NCI-H345 (cell line): ENCODE measurements at places on chromosomes 5 and 9.
A peak's percentile ranks its signal among the peaks of the same experiment; 100 is the strongest.

DNA sequence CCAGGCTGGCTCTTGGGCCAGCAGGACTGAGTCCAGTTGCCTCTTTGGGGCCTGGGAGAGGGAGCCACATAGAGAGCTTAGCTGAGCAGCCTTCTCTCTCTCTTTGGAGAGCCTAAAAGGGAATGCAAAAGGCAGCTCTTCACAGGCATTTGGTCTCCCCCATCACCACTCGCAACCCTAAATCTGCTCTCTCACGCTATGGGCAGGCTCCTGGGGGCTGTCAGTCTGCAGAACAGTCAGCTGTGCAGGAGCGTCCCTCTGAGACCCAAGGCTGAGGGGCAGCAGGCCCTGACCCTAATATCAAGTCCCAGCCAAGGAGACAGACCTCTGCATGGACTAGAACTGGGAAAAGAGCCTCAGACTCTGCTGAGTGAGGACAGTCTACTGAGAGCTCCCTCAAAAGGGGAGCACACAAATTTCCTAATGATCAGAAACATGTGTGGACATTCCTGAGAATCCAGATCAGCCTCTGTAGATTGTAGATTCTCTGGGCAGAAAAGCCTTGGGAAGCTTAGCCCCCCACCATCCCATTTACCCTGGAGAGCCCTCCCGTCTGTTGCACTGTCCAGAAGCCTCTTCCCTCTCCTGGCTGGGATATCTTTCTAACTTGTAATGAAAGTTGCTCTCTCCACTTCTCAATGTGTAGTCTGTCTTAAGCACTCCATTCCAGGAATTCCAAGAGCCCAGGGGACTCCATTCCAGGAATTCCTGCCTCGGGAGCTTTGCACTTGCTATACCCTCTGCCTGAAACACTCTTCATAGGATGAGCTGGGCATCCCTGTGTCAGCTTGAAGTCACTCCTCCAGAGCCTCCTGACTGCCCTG, 79.4 kb downstream of the FAM114A2 start:
- no peak for DNase-seq

DNA sequence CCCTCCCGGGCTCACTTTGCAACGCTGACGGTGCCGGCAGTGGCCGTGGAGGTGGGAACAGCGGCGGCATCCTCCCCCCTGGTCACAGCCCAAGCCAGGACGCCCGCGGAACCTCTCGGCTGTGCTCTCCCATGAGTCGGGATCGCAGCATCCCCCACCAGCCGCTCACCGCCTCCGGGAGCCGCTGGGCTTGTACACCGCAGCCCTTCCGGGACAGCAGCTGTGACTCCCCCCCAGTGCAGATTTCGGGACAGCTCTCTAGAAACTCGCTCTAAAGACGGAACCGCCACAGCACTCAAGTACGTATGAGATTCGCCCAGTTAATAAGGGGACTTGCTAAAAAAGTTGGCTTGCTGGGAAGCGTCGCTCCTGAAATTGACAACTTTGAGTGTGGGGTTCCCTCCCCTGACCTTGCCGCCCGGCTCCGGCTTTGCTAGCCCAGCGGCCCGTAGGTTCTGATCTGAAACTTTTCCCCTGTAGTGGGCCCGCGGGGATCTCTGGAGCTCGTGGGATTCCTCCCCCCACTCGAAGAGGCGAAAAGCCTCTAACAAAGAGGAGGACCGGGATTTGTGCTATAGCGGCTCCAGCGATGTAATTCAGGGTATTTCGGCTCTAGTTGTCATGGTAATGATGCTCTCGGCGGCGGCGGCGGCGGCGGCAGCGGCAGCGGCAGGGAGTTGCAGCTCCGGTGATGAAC, 572 bp downstream of the NR4A3 start:
- DNase-seq: peak; percentile 39

GRCh38 chr5:134103397-134103796, 11.1 kb upstream of the TCF7 start:
- DNase-seq: no peak

GRCh38 chr9:7592321-7593316, 207.0 kb downstream of the DMAC1 start:
- DNase-seq: no peak

GRCh38 chr5:55610542-55610941, 75.8 kb upstream of the PLPP1 start:
- no peak for DNase-seq

- no peak for DNase-seq
Observed at GRCh38 chr9:32672469-32672868, 37.0 kb upstream of the TAF1L start.

DNA sequence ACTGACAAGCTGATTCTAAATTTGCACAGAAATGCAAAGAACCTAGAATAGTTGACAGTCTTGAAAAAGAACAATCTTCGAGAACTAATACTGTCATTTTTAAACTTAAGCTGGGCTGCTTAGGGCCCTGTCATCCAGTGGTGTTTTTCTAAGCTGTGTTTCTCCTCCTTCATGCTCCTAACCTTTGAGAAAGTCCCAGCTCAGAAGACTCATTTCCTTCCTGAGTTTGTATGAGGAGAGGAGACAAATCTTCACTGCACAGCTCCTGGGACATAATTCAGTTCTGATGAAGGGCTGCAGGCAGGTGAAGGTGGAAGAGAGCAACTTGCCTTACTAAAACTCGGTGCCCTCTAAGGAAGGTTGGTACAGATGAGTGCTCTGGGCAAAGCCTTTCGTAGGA, 109.5 kb upstream of the ANKRD55 start:
- DNase-seq: no peak

DNA sequence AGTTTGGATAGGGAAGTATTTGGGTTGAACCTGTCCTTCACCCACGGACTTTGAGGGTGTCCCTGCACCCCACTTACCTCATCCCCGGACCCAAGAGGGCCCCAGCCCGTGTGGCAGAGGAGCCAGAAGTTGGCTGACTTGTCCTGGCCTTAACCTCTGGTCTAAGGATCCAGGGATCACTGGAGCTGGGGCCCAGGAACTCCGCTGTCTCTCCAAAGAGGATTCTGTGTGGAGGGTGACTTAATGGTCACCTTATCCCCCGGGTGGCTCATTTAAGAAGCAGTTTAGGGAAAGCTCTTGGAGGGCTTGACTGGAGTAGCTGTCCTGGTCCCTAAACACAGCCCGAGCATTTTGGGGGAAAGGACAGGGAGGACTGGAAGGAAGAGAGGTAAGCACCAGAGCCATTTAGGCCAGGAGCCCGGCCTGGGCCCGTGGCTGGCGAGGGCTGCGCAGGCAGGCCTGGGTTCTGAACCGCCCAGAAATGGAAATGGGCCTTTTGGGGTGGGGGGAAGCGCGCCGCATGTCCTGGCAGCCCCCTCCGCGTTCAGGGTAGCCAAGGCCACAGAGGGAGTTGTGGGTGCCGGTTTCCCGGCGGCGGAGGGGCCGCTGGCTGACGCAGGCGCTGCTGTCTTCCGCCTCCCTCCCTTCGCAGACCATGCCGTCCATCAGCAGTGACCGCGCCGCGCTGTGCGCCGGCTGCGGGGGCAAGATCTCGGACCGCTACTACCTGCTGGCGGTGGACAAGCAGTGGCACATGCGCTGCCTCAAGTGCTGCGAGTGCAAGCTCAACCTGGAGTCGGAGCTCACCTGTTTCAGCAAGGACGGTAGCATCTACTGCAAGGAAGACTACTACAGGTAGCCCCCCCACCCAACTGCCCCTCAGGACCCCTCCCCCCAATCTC, 2.0 kb downstream of the LHX2 start:
- DNase-seq: no peak

- peak; percentile 99 for DNase-seq
Observed at GRCh38 chr5:139341689-139342422, at the start of gene PAIP2. PAIP2 (plus strand) TSS chr5:139341854; CDS start chr5:139363785, 21,931 bp downstream.

DNA sequence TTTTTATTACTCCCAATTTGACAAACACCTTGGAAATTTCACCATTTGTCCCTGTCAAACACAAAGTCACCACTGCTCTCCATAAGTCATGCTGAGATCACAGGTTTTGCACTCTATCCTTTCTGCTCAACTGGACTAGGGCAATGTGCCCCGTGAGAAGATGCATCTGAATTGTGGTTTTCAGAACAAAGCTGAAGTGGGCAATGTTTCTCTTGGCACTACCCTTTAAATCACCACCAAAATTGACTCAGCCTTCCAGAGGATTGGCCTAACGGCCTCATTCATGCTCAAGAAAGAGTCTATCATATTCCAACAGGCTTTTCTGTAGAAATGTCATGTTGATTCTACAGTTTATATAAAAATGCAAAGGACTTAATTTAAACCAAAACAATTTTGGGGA, 81.0 kb upstream of the TRIO start:
- DNase-seq: no peak

DNA sequence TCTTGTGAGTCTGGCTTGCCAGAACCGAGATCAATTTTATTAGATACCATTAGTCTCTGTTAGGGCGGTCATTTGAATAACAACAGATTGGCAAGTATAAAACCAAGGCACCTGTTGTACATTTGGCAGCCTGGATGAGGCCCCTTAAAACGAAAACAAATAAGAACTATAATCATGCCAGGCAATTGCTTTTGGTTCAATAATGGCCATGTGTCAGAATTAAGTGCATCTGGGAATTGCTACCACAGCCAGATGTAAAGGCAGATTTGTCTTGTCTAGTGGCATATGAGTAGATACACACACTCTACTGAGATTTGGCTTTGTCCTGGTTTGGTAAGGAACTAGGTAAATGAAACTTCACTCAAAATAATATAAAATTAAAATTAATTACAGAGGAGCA, 1046.2 kb upstream of the DMAC1 start:
- DNase-seq: peak; percentile 19

- no peak for DNase-seq
Observed at GRCh38 chr9:81636255-81636599, 53.1 kb downstream of the TLE1 start.

- no peak for DNase-seq
Observed at GRCh38 chr5:13611604-13612003, 332.9 kb downstream of the DNAH5 start.

DNA sequence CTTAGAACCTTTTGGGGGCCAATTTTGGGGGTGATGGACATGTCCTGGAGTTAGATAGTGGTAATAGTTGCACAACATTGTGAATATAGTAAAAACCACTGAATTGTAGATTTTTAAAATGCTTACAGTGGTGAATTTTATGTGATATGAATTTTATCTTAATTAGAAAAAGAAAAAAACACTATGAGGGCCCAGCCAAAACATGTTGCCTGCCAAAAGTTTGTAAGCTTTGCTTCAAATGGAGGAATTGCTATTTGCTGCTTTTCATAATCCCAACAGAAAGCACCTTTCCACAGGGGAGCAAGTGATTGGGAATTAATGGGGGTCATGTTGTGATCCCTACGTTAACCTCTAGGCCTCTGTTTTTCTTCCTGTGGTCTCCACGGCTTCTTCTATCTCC, 19.1 kb downstream of the TNFAIP8 start:
- no peak for DNase-seq

DNA sequence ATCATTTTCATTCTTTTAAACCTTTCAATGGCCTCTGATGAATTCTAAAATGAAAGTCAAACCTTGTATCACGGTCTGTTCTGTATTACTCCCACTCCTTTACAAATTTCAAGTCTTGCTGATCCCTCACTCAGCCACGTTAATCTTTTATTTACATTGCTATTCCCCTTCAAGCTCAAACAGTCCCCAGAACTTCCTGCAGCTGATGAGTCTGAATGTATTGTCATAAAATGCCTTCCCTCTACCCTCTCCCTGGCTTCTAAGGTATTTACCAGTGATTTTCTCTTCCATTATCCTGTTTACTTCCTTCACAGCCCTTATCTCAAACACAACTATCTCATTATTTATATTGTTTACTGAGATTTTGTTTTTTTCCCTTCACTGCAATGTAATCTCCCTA, 562.3 kb upstream of the C9orf72 start:
- DNase-seq: peak; percentile 42

GRCh38 chr9:4750023-4750673, 9.1 kb upstream of the AK3 start:
- peak; percentile 6 for DNase-seq

DNA sequence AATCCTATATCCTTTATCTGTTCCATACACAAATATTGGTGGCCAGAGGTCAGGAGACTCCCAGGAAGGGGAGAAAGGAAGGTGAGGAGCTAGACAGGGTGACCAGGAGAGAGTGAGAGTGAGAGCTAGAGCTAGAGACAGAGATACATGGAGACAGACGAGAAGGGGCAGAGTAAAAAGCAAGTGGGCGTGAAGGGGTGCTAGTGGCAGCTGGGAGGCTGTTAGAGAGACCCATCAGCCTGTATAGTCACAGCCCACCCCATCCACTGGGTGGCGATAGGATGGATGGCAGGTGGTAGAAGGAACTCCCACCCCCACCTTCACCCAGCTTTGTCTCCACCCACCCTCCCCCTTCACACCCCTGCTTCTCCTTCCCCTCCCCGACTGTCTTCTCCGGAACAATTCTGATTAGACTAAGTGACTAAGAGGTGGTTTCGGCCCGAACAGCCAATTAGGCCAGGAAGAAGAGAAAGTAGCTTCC, 32.8 kb downstream of the PCDH1 start:
- DNase-seq: peak; percentile 12

DNA sequence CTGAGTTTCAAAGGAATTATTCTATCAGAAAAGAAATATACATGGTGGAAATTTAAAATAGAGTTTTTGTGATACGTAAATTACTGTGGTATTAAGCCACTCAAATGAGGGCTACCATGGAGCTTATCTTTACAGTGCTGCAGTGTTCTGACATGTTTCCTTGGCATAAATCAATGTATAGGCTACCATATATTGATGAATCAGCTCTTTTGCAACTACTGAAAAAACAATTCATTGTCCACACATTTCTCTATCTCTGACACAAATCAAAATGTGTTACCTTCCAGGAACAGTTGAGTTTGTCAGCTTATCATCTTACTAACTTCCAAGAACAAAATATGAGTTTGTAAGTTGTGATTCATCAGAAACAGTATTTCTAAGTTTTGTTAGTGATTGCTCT, 140.3 kb upstream of the CDH18 start:
- no peak for DNase-seq

GRCh38 chr5:33563983-33564908, 123.5 kb downstream of the TARS1 start:
- DNase-seq: no peak

DNA sequence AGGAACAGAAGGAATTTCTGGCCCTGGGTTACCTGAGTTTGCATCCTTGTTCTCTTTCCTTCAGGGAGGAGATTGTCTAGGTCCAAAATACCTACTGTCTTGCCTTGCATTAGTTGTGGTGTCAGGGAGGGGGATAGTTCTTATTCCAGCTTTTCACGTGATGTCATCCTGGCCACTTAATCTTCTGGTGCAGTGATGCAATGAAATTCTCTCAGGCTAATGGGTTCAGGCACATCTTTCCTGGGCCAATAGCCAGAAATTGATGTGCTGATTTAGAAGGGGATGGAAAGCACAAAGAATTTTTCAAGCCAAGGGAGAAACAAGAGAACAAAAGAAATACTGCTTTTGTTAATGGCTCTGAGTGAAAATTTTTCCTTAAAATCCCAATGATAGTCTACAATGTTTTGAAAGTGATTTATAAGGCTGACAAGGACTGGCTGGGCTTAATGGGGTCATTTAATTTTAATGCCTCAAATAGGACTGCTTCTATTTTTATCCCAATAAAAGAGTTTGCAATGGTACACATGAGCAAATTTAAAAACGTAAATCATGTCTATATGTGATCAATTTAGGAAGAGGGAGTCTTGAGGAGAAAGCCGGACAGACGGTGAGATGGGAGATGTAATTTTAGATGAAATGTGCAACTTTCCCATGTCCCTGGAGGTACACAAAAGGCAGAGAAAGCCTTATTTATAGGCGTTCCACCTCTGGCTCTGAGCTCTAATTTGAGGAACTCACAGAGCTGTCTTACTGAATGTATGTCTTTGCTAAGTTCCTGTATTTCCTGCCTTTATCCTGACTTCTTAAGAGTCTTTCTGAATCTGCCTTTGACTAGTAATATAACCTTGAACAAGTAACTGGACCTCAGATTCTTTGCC, 89.3 kb upstream of the SV2C start:
- no peak for DNase-seq
